ENCODE measurements at places on chromosomes 2 and 18.

GRCh38 chr2:130963849-130964793 lies 127.4 kb downstream of the ARHGEF4 start:
- no peak for DNase-seq

- DNase-seq, result no peak
These were observed 145.3 kb upstream of the AQP4 start for GRCh38 chr18:27010784-27011183.

- DNase-seq, result no peak
These were observed 13.7 kb upstream of the GAL3ST2 start for GRCh38 chr2:241762933-241763369.

- peak; percentile 13 for DNase-seq
These were observed 12.3 kb upstream of the TFCP2L1 start for GRCh38 chr2:121297217-121297830.

DNA sequence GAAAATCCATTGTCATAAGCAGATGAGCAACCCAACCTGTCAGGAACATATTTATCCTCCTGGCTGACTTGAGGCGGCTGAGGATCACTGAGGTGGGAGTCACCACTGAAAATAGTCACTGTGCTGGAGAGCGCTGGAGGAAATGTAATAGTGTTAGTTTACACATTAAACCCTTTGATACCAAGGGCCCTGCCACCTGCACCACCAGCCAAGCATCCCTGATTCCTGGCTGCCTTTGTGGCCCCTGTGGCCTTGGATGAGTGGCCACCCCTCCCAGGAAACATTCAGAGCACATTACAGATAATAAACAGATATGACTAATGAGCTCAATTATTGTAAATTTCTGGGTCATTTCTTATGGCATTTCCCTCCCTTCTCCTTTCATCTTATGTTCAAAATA lies 105.9 kb downstream of the LYPD1 start:
- DNase-seq, result no peak

DNA sequence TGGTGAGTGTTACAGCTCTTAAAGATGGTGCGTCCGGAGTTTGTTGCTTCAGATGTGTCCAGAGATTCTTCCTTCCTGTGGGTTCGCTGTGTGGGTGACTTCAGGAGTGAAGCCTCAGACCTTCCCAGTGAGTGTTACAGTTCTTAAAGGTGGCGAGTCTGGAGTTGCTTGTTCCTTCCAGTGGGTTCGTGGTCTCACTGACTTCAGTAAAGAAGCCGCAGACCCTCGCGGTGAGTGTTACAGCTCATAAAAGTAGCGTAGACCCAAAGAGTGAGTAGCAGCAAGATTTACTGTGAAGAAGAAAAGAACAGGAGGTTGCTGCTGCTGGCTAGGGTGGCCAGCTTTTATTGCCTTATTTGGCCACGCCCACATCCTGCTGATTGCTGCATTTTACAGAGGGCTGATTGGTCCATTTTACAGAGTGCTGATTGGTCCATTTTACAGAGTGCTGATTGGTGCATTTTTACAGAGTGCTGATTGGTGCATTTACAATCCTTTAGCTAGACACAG lies 34.0 kb upstream of the SPTBN1 start:
- no peak for DNase-seq

DNA sequence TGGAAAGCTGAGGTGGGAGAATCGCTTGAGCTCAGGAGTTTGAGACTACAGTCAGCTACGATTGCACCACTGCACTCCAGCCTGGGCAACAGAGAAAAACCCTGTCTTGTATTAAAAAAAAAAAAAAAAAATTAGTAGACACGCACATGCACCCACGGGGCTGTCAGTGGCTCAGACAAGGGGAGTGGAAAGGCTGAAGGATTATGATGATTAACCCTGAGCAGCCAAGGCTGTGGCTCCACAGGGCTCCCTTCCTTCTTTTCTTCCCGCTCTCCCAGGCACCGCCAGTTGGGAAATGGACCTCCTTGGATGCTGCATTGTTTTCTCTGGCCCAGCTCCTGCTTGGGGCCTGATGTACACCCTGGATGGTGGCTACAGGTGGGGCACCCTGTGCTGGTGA lies 49.0 kb upstream of the RAB6C start:
- DNase-seq, result no peak

GRCh38 chr2:16218625-16219024 lies 278.3 kb downstream of the MYCN start:
- DNase-seq, result no peak

DNA sequence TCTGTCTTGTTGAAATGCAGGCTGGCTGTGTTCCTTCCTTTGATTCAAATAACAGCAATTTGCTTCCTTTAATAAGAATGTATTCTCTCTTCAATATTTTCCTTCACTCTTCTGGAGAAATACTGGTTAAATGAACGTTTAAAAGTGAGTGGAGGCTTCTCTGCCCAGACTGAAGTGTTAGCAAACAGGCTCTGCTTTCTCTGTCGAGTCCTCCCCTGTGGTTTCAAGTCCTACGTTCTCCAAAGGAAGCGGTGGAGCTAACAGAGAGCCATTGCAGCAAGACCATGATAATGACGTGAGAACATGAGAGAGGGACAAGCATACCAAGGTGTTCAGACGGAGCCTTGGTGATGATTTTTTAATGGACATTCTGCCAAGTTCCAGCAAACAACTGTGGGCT lies 26.2 kb upstream of the PID1 start:
- no peak for DNase-seq

DNA sequence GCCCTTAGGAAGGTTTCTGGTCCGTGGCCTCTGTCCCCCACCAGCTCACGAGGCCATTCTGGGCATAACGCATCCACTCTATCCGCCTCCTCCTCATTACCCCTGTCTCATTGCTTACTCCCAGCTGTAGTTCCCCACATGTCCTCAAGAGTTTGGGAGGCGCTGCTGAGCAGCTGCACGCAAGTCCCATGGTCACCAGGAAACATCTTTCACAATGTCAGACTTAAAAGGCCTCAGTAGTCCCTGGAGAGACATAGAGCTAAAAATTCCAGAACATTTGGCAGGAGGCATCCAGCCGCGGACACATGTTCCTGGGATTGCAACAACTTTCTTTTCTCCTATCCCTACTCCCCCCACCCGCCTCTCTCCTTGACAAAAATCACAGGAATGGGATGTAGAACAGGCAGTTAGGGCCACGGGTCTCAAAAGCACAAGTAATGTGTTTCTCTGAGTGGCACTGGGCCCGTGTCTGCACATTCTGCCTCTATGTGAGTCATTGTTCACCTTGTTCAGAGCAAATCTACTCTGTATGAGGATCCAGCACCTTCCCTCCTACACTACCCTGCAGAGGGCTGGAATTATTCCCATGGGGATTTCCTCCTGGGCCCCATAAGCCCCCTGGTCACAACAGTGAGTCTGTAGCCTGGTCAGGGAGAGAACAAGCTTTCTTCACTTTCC lies 8.1 kb downstream of the LBH start:
- DNase-seq, result peak; percentile 36

- no peak for DNase-seq
These were observed 26.9 kb downstream of the KLHL29 start for GRCh38 chr2:23411752-23412431.

- DNase-seq, result no peak
These were observed 56.1 kb downstream of the RPL37A start for GRCh38 chr2:216554755-216555154.

DNA sequence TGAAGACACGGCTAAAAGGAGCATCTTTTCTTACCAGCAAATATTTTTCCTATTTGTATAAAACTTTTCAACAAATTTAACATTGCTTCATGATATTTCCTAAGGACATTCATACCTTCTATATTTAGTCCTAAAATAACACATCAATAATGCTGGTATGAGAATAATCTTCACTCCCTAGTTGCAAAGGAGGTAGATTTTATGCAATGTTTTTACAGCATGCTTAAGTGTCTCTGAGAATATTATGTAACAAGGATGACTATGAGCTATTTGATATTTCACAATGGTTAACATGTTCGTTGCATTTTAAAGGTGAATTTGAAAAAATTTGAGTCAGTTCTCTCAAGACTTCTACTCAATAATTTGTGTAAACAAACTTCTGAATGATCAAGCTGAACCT lies 506.7 kb downstream of the NUP35 start:
- no peak for DNase-seq

- no peak for DNase-seq
These were observed 185.8 kb upstream of the CNTNAP5 start for GRCh38 chr2:123839326-123839725.

DNA sequence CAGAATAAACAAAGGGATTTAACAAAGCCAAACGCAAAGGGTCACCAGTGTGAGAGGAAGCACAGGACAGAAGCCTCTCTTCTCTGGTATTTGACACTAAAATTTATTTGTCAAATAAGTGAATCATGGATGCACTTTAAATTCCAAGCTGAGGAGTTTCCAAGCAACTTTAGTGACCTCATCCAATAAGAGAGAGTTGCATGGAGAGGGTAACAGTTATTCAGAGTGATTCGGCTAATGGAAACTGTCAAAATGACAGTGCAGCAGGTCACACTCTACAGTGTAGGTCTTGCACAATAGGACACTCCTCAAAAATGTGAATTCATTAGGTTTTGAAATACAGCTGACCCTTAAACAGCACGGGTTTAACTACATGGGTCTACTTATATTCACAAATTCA lies 103.9 kb upstream of the ACVR1C start:
- no peak for DNase-seq

- DNase-seq, result no peak
These were observed 101.5 kb upstream of the DNER start for GRCh38 chr2:229815858-229816257.

DNA sequence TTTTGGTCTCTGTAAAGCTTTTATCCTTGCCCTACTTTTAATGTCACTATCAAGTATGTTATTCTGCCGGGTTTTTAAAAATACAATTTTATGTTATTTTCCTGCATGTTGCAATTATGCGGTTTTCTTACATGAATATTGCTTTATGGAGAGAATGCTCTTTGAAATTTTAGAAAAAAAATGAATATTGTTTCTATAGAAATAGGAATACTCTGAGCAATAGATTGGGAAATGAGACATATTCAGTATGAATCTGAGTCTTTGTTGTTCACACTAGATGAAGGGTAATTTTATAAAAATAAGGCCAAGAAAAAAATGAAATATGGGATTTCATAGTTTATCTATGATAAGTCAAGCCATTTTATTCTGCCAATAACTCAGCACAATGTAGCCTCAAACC lies 142.2 kb upstream of the DTNA start:
- DNase-seq, result no peak

DNA sequence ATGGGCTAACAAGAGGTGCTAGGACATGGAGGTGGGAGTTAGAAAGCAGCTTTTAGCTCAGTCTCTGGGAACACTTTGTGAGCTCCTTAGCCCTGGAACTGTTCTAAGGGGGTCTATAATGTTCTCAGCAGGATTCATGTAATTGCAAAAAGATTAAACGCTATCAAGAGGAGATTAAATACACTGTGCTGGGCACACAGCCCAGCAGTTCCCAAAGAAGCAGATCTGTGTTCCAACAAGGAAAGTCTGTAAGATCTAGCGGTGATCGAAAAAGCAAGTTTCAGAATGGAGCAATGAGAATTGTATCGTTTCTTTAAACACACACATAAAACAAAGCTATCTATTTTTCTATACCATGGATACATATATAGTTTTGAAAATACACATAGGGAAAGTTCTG lies 2.4 kb upstream of the ARID5A start:
- no peak for DNase-seq

GRCh38 chr2:72883356-72883962 lies 3.7 kb upstream of the SPR start:
- DNase-seq, result no peak

DNA sequence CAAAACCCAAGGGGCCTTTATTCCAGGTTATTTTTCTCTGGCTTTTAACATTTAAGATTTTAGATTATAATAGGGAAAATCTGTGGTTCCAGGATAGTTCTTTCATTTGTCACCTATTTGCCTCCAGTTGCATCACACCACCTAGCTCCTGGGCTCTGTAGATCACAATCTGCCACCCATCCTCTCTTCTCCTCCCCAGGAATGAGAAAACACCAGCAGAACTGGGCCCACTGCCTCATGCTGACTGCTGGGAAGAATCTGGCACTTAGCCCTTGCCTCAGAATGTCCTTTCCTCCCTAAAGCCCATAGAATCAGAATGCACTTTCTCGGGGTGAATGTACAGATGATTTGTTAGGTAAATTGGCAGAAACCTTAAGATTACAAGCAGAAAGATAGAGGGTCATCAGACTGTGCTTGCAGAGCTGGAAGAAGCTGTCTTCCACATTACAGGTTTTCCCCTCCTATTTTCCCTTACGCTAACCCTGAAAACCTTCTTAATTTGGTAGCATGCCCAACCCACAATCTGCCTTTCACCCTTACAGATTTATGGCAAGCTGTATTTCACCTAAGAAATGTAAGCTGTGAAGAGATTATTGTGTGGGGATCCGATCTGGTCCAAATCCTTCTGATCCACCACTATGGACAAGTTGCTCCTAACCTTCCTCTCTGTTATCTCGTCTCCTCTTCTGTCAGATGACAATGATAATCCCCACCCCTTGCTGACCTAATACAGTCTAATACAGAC lies 72.6 kb downstream of the LRRC30 start:
- DNase-seq, result no peak

GRCh38 chr2:11710210-11710609 lies 36.2 kb upstream of the LPIN1 start:
- DNase-seq, result no peak

DNA sequence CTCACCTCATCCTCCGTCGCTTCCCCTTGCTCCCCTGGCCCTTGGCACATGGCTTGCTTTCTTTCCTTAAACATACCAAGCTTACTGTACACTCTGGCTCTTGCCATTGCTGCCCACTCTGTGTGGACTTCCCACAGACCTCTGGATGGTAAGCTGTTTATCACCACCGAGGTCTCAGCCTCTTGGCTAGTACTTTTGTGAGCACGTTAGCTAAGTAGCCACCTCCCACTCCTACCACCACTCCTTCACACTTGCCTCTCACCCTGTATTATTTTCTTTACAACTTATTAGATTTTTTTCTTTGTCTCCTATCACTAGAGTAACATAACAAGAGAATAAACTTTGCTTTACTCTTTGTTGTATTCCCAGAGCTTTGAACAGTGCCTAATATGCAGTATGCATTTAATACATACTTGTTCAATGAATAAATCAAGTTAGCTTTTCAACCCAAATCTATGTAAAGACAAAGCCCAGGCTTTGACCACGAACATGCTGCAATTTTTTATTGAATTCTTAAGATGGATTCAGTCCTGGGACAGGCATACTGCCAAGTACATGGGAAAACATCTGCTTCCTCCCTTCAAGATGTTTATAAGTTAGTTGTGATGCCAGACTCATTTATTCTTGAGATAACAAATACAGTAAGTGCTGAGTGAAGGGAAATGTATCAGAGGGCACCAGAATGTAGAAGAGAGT lies 25.0 kb upstream of the MSGN1 start:
- no peak for DNase-seq

DNA sequence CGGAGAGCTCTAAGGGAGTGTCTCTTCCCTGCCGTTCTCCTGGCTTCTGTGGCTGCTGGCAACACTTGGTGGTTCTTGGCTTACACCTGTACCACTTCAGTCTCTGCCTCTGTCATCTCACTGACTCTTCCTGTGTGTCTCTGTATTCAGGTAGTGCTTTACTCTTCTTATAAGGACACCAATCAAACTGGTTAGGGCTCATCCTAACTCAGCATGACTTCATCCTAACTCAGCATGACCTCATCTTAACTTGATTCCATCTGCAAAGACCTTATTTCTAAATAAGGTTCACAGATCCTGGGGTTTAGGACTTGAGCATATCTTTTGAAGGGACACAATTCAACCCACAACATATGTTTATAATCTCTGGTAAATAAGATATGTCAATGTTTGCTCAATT lies 51.6 kb upstream of the DSEL start:
- DNase-seq, result no peak

All from Panc1 (cell line).